Stimulated activated CD8-positive, alpha-beta memory T cell treated with anti-CD3 and anti-CD28 coated beads, Interleukin-15, amount 100 ng/mL, for 1 hour (primary cell): ENCODE measurements at places on chromosomes 7 and 10.

GRCh38 chr10:72736176-72736827 is 44.4 kb downstream of the MCU start:
- no peak for DNase-seq

- no peak for DNase-seq
Observed at GRCh38 chr10:75097666-75098285, 13.7 kb upstream of the SAMD8 start.

DNA sequence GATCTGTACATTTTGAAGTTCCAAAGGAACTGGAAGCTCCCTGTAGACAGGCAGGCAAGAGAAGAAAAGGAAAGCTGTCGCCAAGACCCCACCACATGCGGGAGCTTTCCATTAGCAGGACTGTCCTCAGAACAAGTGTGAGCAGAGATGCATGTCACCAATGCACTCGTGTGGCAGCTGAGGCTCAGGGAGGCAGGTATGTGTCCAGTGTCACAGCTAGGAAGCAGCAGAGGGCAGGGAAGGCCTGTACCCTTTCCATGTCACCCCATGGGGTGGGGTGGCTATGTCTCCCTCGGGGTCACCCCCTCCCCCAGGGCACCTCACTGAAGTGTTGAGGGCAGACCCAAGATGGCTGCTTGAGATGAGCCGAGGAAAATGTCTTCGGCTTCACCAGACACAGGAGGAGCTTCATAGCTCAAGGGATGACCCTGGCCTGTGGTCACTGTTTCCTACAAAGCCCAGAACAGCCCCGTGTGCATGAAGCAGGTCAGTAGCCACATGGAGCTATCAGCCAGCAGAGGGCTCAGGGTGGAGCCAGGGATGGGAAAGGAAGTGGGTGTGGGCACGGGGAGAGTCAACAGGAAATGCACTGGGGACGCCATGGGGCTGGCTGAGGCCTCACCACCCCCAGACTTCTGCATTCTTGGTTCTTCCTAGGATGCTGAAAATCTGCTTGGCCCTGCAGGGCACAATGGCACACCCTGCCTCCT is 96.6 kb downstream of the FAM53B start:
- DNase-seq, result peak; percentile 31

DNA sequence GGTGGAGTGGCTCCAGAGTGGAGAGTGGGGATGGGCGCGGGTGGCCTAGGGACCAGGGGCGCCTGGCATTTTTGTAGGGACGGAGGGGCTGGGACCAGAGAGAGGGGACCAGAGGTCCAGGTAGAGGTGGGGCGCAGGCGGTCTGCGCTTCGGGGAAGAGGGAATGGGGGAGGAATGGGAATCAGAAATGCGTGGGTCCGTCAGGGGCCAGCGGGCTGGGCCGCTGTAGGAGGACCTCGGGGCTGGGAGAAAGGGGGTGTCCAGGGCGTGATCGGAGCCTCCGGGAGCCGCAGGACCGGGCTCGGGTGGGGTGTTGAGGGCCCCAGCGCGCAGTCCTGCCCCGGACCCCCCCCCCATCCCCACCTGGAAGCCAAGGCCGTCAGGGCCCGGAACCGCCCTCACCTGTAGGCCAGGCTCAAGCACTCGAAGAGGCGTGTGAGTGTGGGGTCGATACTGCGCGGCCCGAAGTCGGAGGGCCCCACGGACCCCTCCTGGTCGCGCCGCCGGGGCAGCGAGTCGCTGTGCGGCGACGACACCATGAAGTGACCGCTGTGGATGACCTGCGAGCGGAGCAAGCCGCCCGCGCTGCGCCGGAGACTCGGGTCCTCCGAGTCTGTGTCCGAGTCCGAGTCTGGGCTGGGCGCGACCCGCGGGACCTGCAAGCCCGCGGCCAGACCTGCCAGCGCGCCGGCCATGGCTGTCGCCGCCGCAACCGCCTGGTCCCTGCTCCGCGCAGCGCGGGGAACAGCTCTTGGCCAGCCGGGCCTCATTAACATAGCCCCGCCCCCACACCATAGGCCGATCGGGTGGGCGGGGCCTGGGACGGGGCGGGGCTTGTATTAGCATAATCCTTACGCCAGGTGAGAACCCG is at the start of gene MLXIPL:
Gene MLXIPL (minus strand): TSS at position 725 of the 871 bp plus-strand sequence. CDS start 30 bp downstream, at position 695.
- DNase-seq, result no peak

DNA sequence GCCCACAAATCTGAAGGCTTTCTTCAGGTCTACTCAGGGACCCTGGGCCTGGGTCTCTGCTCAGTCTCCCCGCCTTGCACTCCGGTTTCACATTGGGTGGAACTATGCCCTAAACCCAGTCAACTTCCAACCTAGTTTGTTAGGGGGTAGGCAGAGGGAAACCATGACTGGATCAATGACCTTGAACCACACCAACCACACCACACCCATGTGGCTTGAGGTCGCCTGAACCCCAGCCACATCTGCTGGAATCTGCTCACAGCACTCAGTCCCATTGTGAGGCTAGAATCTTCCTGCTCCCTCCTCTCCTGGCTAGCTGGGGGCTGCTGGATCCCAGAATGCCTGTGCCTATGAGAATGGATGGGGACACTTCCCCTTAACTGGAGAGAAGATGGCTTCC is 17.9 kb downstream of the RFC2 start:
- no peak for DNase-seq

GRCh38 chr7:130417213-130417612 is 23.6 kb downstream of the CEP41 start:
- DNase-seq, result no peak

DNA sequence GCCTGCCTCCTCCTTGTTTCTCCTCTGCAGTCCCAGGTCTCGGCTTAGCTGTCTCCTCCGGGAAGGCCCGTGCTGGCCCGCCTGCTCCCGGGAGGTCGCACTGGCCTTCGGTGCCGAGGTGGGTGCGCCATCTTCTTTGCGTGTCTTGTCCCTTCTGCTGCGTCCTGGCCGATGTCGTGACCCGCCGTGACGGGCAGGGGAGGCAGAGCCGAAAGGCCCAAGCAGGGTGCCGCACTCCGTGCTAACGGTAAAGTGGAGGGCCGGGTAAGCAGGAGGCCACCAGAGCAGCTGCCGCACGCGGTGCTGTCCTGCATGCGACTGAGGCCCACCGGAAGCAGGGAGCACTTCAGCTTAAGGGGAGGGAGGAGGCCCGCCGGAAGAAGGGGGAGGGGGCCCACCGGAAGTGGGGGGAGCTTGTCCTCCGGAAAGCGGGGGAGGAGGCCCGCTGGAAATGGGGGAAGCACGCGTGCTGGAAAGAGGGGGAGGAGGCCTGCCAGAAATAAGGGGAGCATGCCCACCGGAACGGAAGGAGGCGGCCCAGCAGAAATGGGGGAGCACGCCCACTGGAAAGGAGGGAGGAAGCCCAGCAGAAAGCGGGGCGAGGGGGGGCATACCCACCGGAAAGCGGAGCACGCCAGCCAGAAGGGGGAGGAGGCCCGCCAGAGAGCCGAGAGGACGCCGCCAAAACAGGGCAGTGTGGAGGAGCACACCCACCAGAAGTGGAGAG is 71.4 kb downstream of the PROSER2 start:
- no peak for DNase-seq

DNA sequence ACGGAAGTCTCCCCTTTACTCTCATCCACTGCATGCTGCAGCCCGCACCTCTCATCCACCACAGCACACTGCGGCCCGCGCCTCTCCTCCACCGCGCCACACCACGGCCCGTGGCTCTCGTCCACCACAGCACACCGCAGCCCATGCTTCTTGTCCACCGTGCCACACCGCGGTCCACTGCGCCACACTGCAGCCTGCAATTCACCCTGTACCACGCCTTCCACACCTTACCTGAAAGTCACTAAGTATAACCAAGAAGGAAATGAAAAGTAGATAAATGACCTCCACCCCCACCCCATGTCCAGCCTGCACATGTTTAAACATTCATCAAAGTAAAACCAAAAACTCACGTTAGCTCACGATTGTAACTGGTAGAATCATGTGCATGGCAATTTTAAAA is 176.1 kb downstream of the DIP2C start:
- no peak for DNase-seq

DNA sequence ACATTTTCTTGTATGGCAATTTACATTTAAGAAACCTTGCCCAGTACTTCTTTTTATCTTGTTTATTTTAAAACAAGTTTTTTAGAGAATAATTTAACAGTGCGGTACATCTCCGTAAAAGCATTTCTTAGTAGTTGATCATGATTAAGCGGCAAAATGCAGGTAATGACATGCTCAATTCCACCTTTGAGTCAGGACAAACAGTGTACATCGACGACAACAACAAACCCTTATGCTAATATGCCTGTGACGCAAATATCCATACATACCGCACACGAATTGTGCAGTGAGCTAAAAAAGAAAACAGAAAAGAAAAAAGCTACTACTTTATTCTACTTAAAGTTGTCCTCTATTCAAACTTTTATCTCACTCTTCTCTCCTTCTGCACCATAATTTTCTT is 1.9 kb downstream of the MAGI2 start:
- DNase-seq, result no peak

- no peak for DNase-seq
Observed at GRCh38 chr10:8581521-8582225, 527.2 kb downstream of the GATA3 start.

DNA sequence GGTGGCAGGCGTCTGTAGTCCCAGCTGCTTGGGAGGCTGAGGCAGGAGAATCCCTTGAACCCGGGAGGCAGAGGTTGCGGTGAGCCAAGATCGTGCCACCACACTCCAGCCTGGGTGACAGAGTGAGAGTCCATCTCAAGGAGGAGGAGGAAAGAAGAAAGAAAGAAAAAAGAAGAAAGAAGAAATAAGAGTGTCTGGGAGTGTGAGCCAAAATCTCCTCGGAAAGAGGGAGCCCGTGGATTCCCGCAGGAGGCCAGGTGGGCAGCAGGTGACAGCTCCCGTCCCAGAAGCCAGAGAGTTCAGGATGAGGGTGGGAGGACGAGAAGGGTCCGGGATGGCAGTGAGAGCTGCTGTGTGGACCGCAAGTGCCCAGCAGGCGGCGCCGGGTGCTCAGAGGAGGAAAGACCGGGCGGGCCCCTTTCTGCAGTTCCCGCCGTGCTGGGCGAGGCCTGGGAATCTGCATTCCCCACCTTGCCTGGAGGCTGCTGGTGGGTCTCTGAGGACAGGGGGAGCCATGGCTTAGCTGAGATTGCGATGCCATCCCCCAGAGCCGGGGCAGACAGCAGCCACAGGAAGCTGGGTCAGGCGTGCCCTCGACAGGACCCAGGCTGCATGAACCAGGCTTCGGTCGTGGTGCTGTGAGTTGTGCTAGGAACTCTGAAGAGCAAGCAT is 17.1 kb upstream of the AMZ1 start:
- DNase-seq, result peak; percentile 49

GRCh38 chr7:101614939-101615302 is 14.2 kb downstream of the MYL10 start:
- no peak for DNase-seq

DNA sequence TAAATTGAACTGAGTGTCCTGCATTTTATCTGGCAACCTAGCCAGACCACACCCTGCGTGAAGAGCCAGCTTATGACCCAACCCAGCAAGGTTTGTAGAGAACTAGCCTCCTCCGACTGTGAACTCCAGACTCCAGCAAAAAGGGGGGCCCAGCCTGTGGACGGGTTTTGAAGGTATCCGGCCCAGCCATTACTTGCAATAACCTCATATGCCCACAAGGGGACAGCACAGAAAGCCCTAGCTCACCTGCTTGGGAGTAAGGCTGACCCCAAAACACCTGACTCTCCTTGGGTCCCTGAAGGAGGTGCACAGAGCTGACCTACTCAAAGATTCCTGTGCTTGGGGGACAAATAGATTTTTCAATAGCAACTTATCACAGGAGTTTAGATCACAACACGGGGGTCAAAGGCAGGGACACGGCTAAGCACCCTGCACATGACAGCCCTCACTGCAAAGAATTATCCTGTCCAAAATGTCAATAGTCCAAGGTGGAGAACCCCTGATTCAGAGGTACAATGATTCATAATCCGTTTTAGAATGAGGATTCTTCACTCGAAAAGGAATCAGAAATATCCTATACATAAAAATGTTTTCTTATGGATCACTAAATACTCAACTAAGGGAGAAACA is 4.6 kb downstream of the TRPV6 start:
- DNase-seq, result peak; percentile 6

- DNase-seq, result no peak
Observed at GRCh38 chr10:97548828-97549455, 23.6 kb upstream of the ANKRD2 start.

DNA sequence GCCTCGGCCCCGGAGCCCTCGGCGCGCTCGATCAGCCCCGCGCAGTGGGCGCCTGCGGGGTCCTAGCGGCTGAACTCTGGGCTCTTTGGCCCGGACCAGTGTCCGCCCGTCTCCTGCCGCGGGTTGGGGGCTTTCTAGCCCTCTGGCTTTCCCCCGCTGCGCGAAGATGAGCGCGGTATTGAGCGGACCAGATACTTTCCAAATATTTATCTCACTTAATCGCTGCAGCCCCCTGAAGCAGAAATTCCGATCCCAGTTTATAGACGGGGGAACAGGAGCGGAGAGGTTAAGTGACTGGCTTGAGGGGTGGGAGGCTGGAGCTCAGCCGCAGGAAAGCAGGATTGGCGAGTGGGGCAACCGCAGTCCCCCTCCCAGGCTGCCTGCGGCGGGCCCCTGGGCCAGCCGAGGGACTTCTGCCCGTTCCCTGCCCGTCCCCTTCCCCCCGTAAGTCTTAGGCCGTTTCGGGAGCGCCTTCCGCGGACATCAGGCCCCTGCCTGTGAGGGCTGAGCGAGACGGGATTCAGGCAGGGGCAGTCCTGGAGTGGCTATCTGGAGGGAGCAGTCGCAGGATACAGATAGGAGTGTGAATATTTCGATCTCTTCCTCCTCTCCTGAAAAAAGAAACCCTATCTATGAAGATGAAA is 565 bp downstream of the STRIP2 start:
- DNase-seq, result no peak

DNA sequence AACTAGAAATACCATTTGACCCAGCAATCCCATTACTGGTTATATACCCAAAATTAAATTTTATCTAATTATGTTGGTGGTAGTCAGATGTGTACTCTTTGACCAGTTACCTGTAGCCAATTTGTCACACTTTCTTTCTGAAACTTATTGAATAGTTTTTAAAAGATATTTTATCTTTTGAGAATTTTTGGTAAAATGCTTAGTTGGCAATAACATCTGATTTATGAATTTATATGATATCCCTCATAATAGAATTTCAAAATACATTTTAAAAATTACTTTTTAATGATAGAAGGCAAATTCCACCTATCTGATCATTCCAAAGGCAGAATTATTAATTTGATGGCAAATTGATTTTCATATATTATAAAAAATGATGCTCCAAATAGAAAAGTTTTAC is 569.3 kb downstream of the ATRNL1 start:
- DNase-seq, result no peak

- DNase-seq, result no peak
Observed at GRCh38 chr7:157930926-157931466, 594.2 kb downstream of the DNAJB6 start.

GRCh38 chr7:95608359-95609173 is 12.2 kb upstream of the PDK4 start:
- no peak for DNase-seq

DNA sequence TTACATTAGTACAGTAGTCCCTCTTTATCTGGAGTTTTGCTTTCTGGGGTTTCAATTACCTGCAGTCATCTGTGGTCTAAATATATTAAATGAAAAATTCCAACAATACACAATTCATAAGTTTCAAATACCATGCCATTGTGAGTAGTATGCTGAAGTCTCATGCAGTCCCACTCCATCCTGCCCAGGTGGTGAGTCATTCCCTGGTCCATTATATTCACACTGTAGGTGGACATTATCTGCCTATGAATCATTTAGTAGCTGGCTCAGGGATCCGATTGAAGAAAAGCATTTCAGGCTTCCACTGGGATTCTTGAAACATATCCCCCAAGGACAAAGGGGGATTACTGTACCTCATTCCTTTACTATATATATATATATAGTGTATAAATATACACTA is 298.2 kb upstream of the GALNT17 start:
- no peak for DNase-seq
